ENCODE measurements at places on chromosomes 6 and 20.

- DNase-seq, result no peak
These were observed 16.3 kb downstream of the GNAS start for GRCh38 chr20:58868795-58869194.

GRCh38 chr6:41271901-41272395 lies 14.5 kb downstream of the TREM1 start:
- DNase-seq, result no peak

DNA sequence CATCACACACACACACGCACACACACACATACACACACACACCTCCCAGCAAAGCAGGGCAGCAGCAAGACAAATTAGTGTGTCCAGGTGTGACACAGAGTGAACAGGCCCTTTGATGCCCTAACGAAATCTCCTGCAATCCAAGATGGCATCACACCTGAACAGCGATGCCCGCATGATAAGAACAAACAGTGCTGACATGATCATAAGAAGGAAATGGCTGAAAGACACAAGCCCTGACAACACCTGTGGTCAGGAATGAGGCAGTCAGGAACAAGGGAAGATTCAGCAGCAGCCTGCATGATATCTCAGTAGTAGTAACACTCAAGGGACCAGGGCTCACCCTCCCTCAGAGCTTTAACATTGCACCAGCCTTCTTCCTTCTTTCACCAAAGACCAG lies 156.9 kb downstream of the FAXC start:
- DNase-seq, result no peak

DNA sequence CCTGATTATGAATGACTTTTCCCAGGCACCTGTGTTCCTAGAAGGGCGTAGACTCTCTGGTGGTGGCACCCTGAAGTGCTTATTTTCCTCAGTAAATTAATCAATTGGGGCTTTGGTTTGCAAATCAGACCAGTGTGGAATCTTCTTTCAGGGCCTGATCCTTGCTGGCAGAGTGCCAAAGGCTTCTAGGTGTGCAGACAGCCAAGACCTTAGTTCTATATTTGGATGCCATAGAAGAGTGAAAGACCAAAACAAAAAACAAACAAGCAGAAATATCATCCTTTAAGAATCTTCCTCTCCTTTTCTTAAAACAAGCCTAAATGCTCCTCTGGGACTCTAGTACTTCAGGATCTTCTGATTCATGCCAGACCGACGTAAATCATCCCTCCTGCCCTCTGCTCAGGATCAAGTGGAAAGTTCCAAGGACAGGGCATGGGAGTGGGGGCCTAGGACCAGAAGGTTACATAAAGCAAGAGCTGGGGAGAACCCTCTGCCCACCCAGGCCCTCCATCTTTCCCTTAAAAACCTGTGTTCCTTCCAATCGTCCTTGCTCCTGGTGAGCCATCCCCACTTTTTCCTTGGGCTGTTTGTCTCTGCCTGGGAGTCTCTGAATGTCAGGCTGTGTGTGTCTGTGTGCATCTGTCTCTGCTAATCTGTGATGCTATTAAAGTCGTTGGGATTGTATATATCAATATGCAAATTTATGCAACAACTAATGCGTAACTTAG lies 70.5 kb upstream of the MYLIP start:
- no peak for DNase-seq

GRCh38 chr20:60108397-60108796 lies 150.2 kb downstream of the CDH26 start:
- DNase-seq, result no peak

- no peak for DNase-seq
These were observed at the start of gene XKR7 for GRCh38 chr20:31967830-31968249. TSS of gene XKR7 (plus strand) at chr20:31968151. CDS start at chr20:31968176, 25 bp downstream.

DNA sequence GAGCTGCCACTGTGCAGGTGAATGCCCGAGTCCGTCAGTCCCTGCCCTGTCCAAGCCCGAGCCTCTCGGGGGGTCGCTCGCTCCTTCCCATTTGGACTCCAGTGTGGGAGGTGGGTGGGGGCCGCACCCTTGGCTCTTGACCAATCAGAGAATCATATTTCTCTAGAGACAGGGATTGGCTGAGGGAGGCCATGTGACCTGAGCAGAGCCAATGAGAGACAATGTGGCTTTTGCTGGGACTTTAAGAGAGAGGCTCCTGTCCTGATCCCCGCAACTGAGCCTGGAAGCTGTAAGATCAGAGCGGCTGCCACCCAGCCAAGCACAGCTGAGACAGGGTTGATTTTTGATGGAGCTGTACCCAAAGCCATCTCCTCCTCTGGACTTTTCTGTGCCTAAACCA lies 199.3 kb downstream of the TFAP2C start:
- DNase-seq, result no peak

Data from stimulated activated CD4-positive, alpha-beta T cell treated with anti-CD3 and anti-CD28 coated beads, Interleukin-15, amount 100 ng/mL, for 48 hours (primary cell).